ENCODE measurements at places on chromosomes 1 and 21. TPM values are rescaled to one million over a fixed set of nuclear protein-coding genes. Genes with fewer than 3 reads are reported as not detected.

Gene VWA5B1
- not detected for total RNA-seq

Gene HSPG2
- 192 TPM for total RNA-seq

Gene S100A1
- total RNA-seq = not detected

Gene TCP10L
- 0.17 TPM for total RNA-seq

Gene BCAN
- total RNA-seq = not detected

Gene CD52
- not detected for total RNA-seq

Gene RGS7
- 0.11 TPM for total RNA-seq

Gene ANKRD65
- 0.11 TPM for total RNA-seq

Gene OR14I1
- not detected for total RNA-seq

Gene PCP4
- not detected for total RNA-seq

Gene AKNAD1
- total RNA-seq = 0.11 TPM

Gene TNNT2
- not detected for total RNA-seq

Gene ACTRT2
- total RNA-seq = not detected

Gene OR2T2
- total RNA-seq = not detected

Gene TMIGD3
- not detected for total RNA-seq

Gene SPATA45
- total RNA-seq = not detected

Gene PTGER3
- total RNA-seq = under 0.01 TPM

Gene FTCD
- total RNA-seq = not detected

Gene ADCY10
- not detected for total RNA-seq

Gene CFAP45
- total RNA-seq = under 0.01 TPM

Gene S100A7A
- not detected for total RNA-seq

Gene PLA2G2D
- not detected for total RNA-seq

Gene LCE1A
- total RNA-seq = not detected

Gene ATF6
- 79.4 TPM for total RNA-seq

Gene ERO1B
- 8.5 TPM for total RNA-seq

Gene FMN2
- 0.98 TPM for total RNA-seq

Gene NES
- 36.2 TPM for total RNA-seq

Gene ORC1
- 1.5 TPM for total RNA-seq

Gene SPTA1
- 1.7 TPM for total RNA-seq

Gene CLCA4
- total RNA-seq = not detected

Gene NEXN
- 1.4 TPM for total RNA-seq

Gene PPT1
- total RNA-seq = 57.1 TPM

Gene TMEM82
- total RNA-seq = not detected

Gene DMBX1
- not detected for total RNA-seq

Gene ATP6V1G3
- 0.22 TPM for total RNA-seq

Gene MPL
- 0.09 TPM for total RNA-seq

Gene FAM72C
- 0.34 TPM for total RNA-seq

Gene MAN1C1
- 1.8 TPM for total RNA-seq
